Right renal cortex interstitium (tissue), 3 donors: ENCODE measurements at places on chromosomes 5 and 9.

DNA sequence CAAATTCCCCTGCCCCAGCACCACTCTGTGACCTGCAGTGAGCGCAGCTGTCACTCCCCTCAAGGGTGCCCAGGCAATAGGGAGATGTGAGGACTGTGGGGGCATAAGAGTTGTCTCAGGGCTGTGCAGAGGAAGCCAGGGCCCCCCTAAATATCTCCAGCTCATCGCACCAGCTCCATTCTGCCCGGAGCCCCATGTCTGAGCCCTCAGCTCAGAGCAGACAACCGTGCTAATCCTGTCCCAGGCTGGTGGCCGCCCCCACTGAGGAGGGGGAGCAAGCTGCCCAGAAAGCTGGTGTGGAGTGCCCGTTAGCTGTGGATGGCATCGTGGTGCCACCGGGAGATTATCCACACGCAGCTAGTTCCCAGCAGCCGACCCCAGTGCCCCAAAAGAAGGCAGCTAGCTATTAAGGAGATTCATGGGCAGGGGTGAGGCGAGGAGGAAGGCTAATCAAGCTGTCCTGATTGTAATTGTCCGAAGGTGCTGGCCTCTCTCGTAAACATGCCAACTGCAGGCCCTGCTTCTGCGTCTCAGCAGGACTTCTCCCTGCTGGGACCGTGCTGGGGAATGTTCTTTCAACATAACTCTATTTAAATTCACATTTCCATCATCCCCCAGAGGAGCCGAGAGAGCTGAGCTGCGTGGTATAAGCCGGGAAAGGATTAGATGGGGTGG is 17.0 kb upstream of the FIBCD1 start:
- no peak for DNase-seq

DNA sequence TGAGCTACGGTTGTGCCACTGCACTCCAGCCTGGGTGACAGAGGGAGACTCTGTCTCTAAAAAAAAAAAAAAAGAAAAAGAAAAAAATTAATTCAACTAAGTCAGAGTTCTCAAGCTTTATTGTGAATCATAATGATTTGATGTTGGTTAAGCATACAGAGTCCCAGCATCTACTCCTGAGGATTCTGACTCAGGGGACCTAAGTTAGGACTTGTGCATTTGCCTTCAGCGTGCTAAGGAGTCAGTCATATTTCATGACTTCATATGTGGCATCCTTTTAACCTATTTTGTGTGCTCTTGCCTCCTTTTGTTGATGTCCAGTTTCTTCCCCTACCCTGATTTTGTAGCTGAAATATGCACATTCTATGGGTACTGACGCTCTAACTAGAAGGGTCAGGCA is 2.9 kb downstream of the MYOZ3 start:
- no peak for DNase-seq

GRCh38 chr9:109586993-109587392 is 88.9 kb upstream of the PTPN3 start:
- no peak for DNase-seq

DNA sequence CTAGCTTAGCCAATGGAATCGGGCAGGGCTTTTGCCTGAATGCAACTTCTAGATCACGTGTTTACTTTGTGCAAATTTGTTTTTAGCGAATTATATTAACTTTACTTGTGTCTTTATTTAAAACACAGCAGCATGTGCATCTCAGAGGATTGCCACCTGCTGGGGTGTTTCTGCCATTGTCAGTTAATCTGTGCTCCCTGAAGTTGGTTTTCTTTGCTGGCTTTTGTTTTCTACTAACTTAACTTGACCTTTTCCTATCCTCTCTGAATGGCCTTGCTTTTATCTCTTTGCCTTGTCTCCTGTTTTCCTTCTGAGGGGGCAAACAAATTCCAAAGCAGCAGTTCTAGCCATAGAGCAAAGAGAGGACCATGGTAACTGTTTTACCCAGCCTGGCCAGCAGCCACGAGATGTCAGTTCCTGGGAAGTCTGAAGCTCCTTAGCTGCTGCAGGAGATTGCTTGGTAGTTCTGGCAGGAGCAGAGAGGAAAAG is 67.6 kb downstream of the ARHGEF28 start:
- DNase-seq = no peak
